SW 1271 (cell line): ENCODE measurements at places on chromosomes 5 and 9.

DNA sequence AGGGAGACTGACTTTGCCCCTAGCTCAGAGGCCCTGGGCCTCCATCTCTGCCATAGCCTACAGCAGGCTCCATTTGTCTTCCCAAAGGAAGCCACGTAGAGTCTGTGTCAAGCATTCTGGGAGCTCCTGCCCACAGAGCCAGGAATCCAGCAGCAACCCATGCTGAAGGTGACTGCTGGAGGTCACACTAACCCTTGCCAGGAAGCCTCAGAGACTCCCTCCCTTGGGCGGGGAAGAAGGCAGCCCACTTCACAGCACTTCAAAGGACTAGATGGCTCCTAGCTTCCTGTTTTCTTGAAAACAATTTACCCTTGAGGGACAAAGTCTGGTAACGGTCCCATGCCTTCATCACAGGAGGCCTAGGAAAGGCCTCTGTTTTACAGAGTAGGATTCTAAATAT, 1.7 kb downstream of the CKMT2 start:
- DNase-seq, result no peak

DNA sequence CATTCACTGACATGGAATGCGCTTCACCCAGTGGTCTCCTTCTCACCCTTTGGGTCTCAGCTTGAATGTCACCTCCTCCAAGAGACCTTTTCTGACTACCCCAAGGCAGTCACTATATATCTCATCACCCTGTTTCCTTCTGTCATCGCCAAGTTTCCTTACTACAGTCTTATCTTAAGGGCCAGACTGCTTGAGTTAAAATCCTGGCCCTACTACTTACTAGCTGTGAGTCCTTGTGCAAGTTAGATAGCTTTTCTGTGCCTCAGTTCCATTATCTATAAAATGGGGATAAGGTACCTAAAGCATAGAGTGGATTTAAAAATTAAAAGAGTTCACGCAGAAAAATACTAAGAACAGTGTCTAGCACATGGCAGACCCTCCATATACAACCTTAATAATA, 132.4 kb downstream of the GABBR2 start:
- DNase-seq, result no peak

DNA sequence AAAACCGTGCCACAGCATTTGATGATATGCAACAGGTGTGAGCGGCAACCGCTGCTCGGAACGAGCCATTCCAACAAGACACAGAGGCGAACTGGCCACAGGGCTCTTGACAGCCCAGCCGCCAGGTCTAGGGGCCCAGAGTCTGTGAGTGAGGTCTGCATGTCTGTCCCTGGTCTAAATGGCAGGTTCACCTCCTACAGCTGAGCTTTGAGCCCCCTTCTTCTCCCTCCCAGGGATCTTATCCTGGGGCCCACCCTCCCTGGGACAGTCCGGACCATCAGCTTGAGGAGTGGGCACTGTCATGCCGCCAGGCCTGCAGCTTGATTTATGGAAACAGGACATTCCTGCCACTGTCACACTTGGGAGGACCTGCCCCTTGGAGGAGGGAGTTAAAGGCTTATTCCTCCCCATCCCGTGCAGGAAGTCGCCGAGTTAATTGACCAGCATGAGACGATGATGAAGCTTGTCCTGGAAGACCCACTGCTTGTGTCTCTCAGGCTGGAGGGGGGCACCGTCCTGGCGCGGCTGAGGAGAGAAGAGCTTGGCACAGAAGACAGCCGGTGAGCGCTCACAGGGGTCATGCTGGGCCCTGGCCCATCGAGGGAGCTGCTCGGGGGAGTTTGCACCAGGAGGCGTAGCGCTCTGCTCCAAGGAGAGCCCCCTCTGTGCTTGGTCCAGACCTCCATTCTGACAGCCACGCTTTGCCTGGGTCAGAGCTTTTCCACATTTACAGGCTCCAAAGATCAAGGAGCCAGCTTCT, 35.5 kb upstream of the LRRC14B start:
- no peak for DNase-seq

DNA sequence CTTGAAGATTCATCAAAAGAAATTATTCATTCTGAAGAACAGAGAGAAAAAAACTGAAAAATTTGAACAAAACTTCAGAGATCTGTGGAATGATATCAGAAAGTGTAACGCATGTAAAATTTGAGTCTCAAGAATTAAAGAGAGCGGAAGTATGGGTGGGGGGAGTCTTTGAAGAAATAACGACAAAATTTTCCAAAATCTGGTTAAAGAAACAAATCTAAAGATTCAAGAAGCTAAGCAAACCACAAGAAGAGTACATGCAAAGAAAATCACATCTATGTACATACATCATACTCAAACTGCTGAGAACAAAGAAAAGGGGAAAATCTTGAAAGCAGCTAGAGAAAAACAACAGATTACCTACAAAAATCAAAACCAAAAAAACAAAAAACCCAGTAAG, 149.4 kb upstream of the TBCA start:
- no peak for DNase-seq

GRCh38 chr9:125189011-125189360, 617 bp downstream of the PPP6C start:
- DNase-seq, result no peak

DNA sequence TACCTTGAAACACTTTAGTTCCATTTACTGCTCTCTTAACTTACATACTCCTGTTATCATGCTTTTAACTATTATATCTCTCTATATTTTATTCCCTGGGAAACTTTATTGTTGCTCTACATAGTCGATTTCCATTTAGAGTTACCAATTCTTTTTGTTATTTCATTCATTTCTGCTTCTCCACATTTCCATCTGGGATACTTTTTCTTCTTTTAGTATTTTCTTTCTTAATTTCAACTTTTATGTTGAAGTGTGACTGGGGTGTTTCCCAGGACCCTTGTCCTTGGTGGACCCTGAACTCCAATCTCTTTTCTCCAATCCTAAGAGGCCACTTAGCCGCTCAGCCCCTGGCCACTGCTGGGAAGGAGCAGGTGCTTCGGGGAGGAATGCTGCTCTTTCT, 36.0 kb downstream of the PSD2 start:
- no peak for DNase-seq

DNA sequence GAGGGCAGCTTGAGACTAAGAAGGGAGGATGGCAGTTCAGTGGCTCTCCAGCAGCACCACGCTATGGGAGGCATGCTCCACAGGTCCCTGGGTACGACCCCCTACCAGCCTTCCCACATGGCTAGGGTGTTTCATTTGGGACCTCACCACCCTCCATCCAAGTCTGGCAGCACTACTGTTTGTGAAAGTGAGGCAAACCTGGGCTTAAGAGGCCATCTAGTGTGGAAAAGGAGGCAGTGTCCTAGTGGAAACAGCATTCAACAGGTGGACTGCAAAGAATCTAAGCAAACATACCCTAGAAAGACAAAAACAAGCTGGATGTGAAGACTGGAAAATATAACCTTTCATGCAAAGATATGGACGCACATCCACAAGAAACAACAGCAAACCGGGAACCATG, 4.8 kb upstream of the C5orf47 start:
- no peak for DNase-seq

DNA sequence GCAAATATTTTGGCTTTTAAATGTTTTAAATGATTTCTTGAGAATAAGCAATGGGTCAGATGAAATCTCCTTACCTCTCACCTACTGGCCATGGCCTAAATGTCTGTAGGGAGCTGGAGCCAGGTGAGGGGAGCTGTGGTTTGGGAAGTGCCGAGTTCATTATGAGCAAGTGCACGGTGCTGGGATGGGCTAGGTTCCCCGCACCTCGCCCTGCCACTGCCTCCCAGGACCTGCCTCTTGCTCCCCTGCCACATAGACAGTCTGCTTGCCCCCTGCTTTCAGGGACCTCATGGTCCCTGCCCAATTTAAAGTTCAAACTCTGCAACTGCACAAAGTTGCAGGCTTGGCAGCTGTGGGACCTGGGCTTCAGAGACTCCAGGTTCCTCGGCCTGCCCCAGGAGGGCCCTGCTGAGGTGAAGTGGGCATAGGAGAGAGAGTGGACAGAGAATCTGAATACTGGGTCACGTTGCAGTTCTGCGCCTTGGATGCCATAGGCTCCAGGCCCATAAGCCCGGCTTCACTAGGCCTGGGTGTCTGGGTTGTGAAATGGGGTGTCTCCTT, 5.4 kb downstream of the OR13J1 start:
- no peak for DNase-seq

- DNase-seq, result no peak
These were observed 103.6 kb downstream of the FNBP1 start for GRCh38 chr9:129939431-129939830.

DNA sequence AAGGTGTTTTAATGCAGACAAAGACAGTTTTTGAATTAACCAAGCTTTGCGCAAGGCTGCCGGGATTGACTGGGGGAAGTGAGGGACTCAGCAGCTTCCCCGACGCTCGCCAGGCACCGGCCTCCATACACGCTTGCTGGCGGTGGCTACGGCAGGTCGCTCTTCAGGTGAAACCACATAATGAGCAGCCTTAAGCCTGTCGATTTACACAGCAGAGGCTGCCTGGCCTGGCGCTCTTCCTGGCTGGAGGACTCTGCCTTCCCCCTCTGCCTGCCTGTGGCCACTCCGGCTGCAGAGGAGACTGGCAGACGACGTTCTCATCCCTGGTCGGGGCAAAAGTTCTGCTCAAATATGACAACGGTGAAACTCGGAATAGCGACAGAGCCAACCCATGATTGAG, 9.0 kb upstream of the NOTCH1 start:
- no peak for DNase-seq

DNA sequence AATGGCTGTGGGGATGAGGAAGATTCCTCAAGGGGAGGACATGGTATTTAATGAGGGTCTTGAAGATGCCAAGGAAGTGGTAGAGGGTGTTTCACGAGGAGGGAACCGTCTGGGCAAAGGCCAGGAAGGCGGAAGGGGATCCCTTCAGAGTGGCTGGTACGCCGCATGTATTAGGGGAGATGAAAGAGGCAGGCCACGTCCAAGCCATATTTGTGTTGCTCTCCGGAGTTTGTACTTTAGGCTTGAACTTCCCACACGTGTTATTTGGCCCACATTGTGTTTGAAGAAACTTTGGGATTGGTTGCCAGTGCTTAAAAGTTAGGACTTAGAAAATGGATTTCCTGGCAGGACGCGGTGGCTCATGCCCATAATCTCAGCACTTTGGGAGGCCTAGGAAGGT, 1.2 kb downstream of the FXN start:
- DNase-seq, result no peak

GRCh38 chr5:82156874-82157273, 121.3 kb downstream of the RPS23 start:
- no peak for DNase-seq

DNA sequence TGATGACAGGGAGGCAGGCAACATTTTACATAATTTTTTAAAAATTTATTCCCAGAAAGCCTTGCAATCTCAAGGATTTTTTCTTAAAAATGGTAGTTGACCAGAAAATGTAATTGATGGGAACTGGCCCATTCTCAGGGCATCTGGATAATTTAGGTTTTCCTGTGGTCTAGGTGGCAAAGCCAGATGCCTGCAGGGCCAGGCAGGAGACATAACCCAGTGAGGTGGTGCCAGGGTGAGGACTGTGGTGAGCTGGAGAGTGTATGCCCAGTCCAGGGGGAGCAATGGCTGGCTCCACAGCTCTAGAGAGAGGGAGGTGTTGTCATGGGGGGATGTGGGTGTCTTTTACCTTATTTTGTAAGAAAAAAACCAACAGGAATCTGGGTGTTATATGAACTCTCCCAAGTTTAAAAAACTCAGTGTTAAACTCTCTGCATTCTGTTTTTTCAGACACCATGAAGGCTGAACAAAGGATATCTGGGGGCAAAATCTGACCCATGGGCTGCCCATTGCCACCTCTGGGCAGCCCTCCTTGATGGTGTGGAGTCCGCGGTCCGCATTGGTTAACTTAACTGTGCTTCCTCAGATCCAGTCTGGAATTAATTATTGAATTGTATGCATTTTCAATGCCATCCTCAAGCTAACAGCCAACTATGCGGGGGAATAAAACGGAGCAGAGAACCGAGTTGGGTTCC, 43.9 kb downstream of the BOD1 start:
- DNase-seq, result no peak

DNA sequence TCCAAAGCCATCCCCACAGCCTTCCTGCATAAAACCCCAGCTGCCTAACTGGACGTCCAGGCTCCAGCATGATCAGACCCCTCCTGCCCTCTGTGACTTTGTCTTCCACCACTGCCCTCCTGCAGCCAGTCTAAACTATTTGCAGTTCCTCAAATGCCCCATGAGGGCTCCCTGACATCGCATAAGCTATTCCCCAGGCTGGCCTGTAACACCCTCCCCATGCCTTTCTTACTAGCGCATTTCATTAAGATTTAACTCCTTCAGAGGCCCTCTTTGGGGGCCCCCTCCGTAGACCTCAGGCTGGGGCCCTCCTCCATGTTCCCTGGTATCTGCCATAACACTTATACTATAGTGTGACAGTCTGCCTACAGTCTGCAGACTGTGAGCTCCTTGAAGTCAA, 15.5 kb upstream of the SMIM23 start:
- no peak for DNase-seq

DNA sequence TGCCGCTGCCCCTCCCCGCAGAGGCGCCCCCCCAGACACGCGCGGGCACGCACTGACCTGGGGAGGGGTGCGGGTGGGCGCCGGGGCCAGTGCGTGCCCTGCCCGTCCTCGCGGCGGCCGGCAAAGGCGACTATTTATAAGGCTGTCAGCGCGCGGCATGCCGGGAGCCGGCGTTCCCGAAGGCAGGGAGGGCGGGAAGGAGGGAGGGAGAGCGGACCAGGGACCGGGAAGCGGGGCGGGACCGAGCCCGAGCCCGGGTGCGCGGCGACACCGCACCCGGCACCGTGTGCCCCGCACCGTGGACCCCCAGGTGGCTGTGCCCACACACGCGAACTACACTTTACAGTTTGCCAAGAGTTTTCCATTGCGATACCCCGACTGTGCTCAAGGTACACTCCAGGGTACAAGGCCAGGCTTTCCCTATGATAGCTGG, at the start of gene AK1:
Gene AK1, minus strand, starts transcription at position 110 of the 433 bp plus-strand sequence. CDS start 3,058 bp downstream, outside the sequence.
- DNase-seq, result no peak
